ENCODE measurements at places on chromosomes 7 and 10.

- no peak for DNase-seq
Observed at GRCh38 chr7:149680331-149681025, 92.9 kb downstream of the ZNF467 start.

DNA sequence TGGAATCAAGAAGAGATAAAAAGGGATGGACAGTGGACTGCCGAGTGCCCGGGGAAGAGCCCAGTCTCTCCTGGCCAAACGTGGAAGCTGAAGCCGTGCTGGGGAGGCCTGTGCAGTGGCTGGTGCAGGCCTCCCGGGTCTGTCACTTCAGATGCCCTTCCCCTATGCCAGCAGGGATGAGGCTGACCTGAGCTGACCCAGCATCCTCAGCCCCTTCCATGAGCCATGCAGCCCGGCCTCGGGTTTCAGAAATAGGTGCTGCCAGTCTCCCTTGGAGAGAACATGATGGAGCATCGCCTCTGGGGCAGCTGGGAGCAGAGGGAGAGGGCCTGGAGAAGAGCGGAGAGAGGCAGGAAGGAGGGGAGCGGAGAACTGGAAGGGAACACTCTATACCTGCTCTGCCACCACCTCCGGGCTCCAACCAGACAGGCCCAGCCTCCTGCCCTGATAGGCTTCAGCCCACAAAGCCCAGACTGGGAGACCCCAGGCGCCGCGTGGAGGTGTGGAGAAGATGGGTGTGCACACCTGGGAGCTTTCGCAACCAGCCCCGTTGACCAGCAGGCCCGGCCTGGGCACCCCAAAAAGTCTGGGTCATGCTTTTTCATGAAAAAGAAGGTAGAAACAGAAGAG, 68.6 kb upstream of the PPP2R2D start:
- no peak for DNase-seq

GRCh38 chr10:116154651-116155050, 118.4 kb downstream of the GFRA1 start:
- DNase-seq = no peak

DNA sequence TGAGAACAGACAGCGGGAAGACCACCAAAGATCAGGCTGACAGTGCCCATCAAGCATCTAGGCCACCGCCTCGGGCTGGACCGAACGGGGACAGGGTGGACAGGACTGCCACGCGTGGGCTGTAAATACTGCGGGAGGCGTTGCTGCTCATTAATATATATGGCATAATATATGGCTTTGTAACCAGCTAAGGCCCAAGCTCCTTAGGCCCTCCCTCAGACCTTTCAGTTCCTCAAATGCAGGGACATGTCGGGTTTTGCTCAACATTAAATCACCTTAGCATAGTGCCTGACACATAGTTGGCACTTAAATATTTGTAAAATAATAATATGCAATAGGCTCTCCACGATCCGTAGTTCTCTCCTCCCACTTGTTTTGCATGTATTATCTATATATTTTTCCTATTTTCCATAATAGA, 402 bp upstream of the TMEM168 start:
- no peak for DNase-seq

DNA sequence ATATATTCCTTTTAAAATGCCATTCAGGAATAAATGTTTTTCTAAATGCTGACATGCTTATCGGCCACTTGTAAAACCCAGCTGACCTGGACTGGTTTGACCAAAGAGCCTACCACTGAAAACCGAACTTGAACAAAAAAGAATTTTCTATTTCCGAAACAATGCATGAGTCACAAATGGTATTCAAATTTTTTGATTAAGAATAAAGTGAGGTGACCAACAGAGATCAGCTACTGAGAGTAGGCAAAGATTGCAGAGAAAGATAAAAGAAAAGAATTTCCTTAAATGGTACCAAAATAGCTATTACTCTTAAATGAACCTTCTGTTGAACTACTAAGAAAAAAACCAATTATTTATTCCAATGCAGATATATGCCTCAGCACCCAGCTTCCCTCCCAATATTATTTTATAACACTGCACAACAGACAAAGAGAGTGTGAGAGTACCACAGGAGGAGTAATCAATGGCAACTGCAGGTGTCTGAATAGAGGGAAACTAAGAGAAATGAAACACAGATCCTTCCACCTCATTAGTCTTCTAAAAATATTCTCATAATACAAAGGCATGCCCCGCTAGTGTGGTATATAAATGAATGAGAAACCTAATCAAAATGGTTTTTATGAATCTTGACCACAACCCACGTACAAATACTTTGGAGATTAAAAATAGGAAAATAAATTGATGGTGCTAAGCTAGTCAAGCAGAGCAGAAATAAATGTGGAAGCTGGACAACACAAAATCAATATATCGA, 20.1 kb downstream of the OSBPL3 start:
- no peak for DNase-seq

GRCh38 chr7:2692543-2692942, 4.5 kb downstream of the AMZ1 start:
- no peak for DNase-seq

DNA sequence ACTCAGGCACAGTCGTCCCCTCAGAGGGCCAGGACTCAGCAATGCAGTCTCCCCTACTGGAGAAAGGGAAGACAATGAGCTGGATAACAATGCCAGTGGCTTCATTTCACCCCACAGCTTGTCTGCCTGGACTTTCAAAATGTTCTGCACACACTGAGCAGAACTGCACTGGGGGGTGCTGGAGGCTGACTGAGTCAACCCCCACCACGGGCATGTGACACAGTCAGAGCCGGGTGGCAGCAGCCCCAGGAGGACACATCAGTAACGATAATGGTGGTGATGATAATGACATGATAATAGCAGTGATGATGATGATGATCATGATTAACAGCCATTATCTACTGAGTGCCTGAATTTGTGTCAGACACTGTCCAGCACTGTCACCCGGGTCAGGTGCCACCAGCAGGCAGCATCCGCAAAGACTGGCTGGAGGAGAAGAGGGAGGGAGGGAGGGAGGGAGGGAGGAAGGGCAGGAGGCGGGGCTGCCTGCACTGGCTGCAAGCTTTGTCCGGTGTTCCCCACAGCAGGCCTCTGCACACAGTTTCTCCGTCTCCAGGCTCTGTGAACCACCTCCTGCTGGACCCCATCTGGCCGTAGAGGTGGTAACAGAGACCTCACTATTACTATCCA, 67.4 kb downstream of the PLXNA4 start:
- DNase-seq = no peak

GRCh38 chr10:118116715-118117449, 70.1 kb upstream of the RAB11FIP2 start:
- no peak for DNase-seq

DNA sequence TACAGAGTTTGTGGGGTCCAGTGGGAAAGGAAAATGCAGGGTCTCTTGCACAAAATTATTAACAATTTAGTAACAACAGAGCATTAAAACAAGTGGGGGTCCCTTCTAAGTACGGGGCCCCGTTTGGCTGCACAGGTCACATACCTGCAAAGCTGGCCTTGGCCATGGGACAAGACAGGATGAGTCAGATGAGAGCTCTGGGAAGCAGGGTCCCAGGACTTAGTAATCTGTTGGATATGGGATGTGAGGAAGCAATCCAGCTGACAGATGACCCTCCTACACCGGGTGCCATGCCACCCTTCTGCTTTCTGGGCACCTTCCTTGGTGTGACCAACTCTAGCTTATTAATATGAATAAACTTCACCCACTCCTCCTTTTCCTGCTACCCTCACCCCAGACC, 3.2 kb upstream of the DUSP5 start:
- DNase-seq = no peak

DNA sequence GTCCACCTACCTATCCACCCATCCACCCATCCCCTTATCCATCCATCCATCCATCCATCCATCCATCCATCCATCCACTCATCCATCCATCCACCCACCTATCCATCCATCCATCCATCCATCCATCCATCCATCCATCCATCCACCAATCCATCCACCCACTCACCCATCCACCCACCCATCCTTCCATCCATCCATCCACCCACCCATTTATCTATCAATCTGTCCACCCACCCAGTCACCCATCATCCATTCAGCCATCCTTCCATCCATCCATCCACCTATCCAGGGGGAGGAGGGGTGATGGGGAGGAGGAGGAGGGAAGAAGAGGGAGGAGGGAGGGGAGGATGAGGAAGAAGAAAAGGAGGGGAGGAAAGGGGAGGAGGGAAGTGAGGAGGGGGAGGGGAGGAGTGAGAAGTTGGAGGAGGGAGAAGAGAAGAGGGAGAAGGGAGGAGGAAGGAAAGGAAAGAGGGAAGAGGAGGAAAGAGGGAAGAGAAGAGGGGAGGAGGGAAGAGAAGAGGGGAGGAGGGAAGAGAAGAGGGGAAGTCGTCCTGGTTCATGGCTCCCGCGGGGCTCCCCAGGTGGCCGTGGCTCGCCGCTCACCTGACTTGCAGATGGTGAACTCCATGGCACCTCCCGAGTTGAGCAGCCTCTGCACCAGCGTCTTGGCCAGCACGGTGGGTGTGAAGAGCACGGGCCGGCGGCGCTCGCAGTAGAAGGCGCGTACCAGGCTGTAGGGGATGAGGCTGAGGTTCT, 68.8 kb upstream of the GNA12 start:
- no peak for DNase-seq

DNA sequence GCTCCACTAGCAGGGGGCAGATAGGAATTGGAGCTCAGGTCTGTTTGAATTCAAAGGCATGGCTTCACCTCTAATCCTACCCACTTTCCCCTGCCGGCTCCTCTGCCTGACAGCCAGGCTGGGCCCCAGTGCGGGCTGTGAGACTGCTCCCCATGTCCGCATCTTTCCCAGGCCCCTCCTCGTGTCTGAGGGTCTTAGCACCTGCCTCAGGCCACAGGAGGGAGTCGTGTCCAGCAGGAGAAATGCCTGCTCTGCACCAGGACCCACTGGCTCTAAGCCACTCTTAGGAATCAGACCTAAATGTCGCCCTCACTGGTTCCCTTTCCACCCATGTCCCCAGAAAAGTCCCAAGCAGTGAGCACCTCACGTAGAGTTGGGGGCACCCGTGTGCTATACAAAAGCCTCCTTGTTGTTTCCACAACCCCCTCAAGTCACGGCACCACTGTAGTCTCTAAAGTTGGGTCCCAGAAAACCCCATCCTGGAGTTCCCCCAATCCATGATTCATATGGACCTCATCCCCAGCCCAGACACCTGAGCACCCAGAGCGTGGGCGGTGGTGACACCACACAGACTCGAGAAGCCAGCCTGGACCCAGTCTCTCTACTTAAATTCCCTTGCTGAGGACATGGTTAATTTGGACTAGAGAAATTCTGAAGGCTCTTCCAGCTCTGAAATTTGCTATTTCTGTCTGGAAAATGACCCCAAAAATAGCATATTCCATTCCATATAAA, 466.4 kb upstream of the ZMIZ1 start:
- DNase-seq = peak; percentile 52

DNA sequence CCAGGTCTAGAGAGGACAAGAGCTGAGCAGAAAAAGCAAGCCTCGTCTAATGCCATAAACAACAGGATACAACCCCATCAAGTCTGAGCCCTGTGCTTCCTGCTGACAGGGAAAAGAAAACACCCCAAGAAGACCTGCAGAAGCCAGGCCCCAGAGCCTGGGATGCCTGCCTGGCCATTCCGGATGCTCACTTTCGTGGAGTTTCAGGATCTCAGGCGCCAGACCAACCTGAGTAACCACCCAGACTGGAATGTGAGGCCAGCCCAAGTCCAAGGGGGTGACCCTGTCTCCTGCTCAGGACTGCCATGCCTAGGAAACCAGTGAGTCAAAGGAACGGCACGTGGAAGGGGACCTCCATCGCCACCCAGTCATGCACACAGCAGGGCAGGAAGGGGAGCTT, 74.3 kb downstream of the PLXNA4 start:
- DNase-seq = no peak

GRCh38 chr10:86601956-86602602, 52.3 kb upstream of the OPN4 start:
- no peak for DNase-seq

DNA sequence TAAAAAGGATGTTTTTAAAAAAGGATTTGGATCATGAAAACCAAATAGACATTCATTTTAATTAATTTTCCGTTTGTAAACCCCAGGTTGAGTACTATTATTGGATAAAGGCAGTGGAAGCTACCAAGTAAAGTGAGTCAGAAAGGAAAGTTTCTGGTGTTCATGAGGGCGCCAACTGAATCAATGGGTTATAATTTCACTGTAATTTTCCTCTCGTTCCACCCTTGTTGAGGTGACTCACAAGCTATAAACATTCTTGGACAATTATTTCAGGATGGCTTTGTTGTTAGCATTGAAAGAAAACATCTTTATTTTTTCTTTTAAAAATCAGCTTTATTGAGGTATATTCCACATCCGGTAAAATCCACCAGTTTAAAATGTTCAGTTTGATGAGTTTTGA, 5.1 kb upstream of the FAM133B start:
- no peak for DNase-seq
